ENCODE measurements at places on chromosomes 2 and 18.

DNA sequence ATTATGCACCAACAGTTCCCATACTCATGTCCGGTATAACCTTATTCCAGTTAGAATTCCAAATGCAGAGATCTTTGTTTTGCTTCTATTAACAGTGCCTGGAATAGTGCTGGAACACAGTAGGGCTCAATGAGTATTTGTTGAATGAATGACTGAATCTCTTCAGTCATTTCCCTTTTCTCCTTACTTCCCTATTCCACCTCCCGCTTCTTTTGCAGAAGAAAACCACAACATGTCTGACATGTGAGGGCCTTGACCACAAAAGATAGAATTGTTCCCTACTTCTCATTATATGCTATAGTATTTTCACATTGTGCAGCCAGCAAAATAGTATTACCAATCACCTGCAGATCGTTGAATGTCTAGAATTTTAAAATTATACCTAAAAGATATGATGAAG lies 19.5 kb upstream of the HNRNPLL start:
- no peak for DNase-seq

DNA sequence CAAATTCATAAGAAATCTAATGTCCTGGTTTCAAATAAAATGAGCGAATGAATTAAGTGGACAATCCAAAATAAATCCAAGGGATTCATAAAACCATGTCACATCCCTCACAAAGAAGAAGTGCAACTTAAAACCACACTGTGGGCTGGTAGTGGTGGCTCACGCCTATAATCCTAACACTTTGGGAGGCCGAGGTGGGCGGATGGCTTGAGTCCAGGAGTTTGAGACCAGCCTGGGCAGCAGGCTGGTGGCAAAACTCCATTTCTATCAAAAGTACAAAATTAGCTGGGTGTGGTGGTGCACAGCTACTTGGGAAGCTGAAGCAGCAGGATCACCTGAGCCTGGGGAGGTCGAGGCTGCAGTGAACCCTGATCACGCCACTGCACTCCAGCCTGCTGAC lies 25.4 kb downstream of the FAM98A start:
- DNase-seq = no peak

DNA sequence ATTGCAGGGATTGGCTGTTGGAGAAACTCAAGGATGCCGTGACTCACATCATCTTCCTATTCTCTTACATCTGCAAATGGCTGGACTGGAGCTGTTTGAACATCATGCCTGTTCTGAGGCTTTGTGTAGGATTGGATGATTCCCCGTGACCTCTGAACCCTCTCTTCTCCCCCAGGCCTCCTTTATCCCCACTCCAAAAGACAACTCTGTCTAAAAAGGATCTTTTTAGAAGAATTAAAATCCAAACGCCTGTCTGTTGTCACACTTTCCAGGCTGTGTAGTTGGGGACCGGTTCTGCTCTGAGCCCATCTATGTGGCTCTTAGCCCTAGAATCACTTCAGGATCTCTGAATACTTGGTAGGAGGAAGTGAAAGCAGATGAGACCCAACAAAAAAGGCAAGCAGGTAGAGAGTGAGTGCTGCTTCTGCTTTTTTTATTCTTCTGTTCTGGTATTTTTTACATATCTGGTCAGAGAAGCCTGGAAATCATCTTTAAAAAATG lies 565 bp downstream of the SP140 start:
- DNase-seq = no peak

DNA sequence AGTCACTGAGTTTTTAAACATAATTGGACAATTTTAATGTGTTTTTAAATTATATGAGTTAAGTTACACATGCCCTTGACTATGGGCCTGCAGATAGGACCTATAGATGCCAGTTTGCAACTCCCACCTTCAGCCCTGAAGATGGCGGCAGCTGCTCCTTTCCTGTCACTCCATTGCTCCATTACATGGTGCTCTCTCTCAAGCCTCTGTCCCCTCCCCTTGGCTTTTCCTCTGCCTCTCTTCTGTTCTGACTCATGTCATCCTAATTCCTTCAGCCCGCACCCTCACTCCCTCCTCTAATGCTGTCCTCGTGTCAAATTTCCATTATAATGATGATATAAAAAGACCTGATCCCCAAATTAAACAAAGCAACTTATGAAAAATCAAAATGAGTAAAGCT lies 133.7 kb upstream of the HNRNPA3 start:
- DNase-seq = no peak

GRCh38 chr2:104975851-104976250 lies 62.0 kb upstream of the MRPS9 start:
- no peak for DNase-seq

DNA sequence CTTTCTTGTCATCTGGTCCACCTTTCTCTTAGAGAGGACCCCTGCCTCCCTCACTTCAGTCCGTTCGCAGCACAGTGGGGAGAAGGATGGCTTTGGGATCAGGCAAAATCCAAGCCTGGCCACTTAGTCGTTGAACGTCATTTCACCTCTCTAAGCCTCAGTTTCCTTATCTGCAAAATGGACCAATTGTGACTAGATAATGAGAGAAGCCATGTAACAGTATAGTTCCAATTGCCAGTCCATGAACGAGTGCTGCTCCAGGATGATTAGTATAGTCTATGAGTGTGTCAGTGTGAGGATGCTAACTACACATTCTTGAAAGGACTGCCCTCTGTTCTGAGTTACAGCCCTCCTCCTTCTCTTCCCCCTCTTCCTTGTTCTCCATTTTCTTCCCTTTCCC lies 1.1 kb downstream of the INHA start:
- DNase-seq = no peak

- DNase-seq = no peak
Observed at GRCh38 chr18:37456873-37457272, 108.7 kb downstream of the CELF4 start.

DNA sequence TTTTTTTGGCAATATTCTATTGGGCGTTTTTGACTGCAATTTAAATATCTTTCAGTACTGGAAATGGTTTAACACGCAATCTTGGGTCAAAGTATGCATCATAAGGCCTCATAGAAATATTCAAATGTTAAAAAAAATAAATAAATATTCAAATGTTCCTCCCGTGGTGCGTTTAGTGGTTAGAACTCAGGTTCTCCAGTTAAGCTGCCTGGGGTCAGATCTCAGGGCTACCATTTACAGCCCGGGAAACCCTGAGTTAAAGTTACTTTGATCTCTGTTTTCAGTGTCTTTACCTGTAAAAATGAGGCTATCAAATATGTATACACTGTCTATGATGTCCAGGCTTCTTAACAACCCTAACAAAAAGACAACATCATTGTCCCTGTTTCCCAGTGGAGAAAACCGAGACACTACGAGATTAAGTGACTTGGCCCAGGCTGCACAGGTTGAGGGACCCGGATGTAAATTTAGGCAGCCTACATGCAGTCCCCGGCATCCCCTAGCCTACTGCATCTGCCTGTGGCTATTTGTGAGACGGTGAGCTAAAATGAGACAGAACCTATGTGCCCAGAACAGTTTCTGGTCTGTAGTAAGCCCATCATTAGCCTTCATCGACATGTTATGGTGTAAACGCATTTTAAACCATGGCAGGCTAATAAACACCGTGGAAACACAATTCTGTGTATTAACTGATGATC lies 1.7 kb downstream of the FHL2 start:
- DNase-seq = no peak

DNA sequence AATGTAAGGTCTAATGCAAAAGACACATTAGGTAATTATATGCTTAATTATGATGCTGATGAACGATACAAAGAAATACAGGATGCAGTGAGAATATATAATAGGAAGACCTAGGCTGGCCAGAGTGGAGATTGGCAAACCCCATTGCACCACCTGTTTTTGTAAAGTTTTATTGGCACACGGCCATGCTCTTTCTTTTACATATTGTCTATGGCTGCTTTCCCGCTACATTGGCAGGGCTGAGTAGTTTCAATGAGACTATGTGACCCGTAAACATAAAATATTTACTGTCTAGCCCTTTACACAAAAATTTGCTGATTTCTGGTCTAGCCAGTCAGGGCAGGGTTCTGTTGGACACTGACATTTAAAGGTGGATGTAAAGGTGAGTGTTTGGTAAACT lies 5.4 kb downstream of the SEC11C start:
- no peak for DNase-seq

GRCh38 chr2:46915281-46915810 lies at the start of gene MCFD2:
Gene MCFD2 (minus strand): TSS chr2:46915806. CDS start chr2:46909171, 6,635 bp downstream.
- no peak for DNase-seq

DNA sequence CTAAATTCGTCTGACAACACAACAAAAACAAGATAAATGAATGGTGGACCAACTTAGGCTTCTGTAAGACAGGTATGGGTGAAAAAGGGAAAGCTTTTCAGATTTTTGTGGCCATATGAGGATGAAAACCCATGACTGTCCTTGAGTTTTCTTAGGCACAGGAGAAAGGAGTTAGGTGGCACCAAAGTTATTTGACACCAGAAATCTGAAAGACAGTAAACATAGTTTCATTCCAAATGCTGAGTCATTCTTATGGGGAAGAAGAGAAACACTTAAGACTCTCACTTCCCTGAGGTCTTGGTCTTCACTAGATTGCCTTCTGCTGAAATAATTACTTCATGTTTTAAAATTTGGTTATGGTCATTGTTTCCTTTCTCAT lies 5.2 kb upstream of the GPD2 start:
- DNase-seq = peak; percentile 73
